ENCODE measurements at places on chromosomes 2 and 18. TPM values are rescaled to one million over a fixed set of nuclear protein-coding genes. Genes with fewer than 3 reads are reported as not detected.
A peak's percentile ranks its signal among the peaks of the same experiment; 100 is the strongest.

Gene TUBB6
- 0.22 TPM for total RNA-seq

GRCh38 chr2:164911832-164912231, 43.5 kb downstream of the SLC38A11 start:
- H3K4me3 ChIP-seq, result no peak overlapping the region
- no peak for DNase-seq
- no peak overlapping the region for H3K27ac ChIP-seq
- no peaks in the 10 kb centered on the region for H3K4me1 ChIP-seq
- no peaks in the 10 kb centered on the region for H3K27me3 ChIP-seq

GRCh38 chr2:136310005-136310495, 192.1 kb upstream of the CXCR4 start:
- no peak overlapping the region for H3K27ac ChIP-seq
- H3K4me1 ChIP-seq, result peaks cover 5% of the 10 kb centered on the region
- H3K36me3 ChIP-seq, result no peaks in the 10 kb centered on the region
- no peak for DNase-seq

- H3K27ac ChIP-seq, result no peak overlapping the region
- no peak overlapping the region for H3K4me3 ChIP-seq
- no peaks in the 10 kb centered on the region for H3K4me1 ChIP-seq
- H3K27me3 ChIP-seq, result no peaks in the 10 kb centered on the region
- DNase-seq, result no peak
Observed at GRCh38 chr2:857937-858336, 92.7 kb upstream of the SNTG2 start.

Gene ANKRD30B
- not detected for total RNA-seq

- H3K27me3 ChIP-seq, result no peaks in the 10 kb centered on the region
- H3K4me1 ChIP-seq, result no peaks in the 10 kb centered on the region
- DNase-seq, result no peak
- H3K27ac ChIP-seq, result no peak overlapping the region
Observed at GRCh38 chr2:6326958-6327357, 538.7 kb downstream of the CMPK2 start.

Gene TMEM214
- total RNA-seq, result 43.3 TPM

Gene CREG2
- 2.2 TPM for total RNA-seq

GRCh38 chr2:47225061-47225783, 70.1 kb upstream of the STPG4 start:
- no peaks in the 10 kb centered on the region for H3K36me3 ChIP-seq
- no peak overlapping the region for H3K27ac ChIP-seq
- DNase-seq, result no peak
- H3K4me3 ChIP-seq, result no peak overlapping the region
- no peaks in the 10 kb centered on the region for H3K4me1 ChIP-seq
- H3K27me3 ChIP-seq, result no peaks in the 10 kb centered on the region

- no peak for DNase-seq
- no peak overlapping the region for H3K4me3 ChIP-seq
- H3K27me3 ChIP-seq, result no peaks in the 10 kb centered on the region
- H3K27ac ChIP-seq, result no peak overlapping the region
- no peaks in the 10 kb centered on the region for H3K36me3 ChIP-seq
Observed at GRCh38 chr2:99710721-99711120, 220.9 kb upstream of the REV1 start.

Gene MAP2
- not detected for total RNA-seq

DNA sequence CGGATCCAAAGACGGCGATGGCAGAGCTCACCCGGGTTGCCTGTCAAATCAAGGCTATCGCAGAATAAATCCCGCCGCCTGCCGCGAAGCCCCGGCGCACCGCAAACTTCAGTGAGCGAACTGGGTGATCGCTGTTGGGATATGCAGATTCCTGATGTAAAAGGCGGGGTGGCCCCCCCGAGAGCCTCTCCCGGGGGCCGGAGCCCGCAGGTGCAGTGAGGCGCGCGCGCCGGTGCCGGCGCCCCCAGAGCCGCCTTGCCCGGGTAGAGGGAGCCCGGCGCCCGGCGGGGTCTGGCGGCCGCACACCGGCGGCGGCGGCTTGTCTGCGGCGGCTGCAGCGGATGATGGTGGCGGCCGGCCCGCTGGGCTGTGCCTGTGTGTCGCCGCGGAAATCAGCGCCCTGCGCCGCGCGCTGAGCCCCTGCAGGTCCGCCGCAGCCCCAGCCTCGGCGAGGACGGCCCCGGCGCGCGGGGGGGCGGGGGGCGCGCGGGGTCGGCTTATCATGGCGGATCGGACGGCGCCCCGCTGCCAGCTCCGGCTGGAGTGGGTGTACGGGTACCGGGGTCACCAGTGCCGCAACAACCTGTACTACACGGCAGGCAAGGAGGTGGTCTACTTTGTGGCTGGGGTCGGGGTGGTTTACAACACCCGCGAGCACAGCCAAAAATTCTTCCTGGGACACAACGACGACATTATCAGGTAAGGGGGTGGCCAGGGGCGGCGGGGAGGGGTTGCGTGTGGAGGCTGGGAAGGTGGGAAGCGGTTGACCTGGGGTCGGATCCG, 1.3 kb downstream of the EML6 start:
- H3K4me1 ChIP-seq, result peaks cover 22% of the 10 kb centered on the region
- H3K4me3 ChIP-seq, result peak overlapping the region; percentile 94
- no peak overlapping the region for H3K27ac ChIP-seq
- DNase-seq, result peak; percentile 43
- H3K36me3 ChIP-seq, result no peaks in the 10 kb centered on the region

Gene LINC00305
- not detected for total RNA-seq

GRCh38 chr2:222670191-222671038, 1.0 kb upstream of the MOGAT1 start:
- H3K27me3 ChIP-seq, result peaks cover 45% of the 10 kb centered on the region
- no peak overlapping the region for H3K4me3 ChIP-seq
- DNase-seq, result no peak

DNA sequence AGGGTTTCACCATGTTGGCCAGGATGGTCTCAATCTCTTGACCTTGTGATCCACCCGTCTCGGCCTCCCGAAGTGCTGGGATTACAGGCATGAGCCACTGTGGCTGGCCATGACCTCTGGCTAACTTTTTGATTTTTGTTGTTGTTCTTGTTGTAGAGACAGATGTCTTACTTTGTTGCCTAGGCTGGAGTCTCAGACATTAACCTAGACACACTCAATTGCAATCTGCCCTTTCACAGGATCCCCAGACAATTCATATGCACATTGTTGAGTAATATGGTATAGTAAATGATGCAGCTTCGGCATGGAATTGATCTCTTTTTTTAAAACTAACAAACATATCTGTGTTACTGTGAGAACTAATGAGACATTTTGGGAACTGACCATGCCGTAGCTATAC, 130.5 kb upstream of the CCDC195 start:
- DNase-seq, result no peak
- no peaks in the 10 kb centered on the region for H3K27me3 ChIP-seq
- no peak overlapping the region for H3K4me3 ChIP-seq

GRCh38 chr2:120804459-120804858, 68.8 kb downstream of the GLI2 start:
- DNase-seq, result no peak
- H3K36me3 ChIP-seq, result no peaks in the 10 kb centered on the region
- no peak overlapping the region for H3K27ac ChIP-seq
- H3K27me3 ChIP-seq, result no peaks in the 10 kb centered on the region
- H3K4me3 ChIP-seq, result no peak overlapping the region

GRCh38 chr2:42957861-42958301, 165.5 kb upstream of the HAAO start:
- H3K27me3 ChIP-seq, result no peaks in the 10 kb centered on the region
- H3K36me3 ChIP-seq, result no peaks in the 10 kb centered on the region
- H3K4me3 ChIP-seq, result no peak overlapping the region
- no peak for DNase-seq

Gene PHOSPHO2
- total RNA-seq, result 5.5 TPM

DNA sequence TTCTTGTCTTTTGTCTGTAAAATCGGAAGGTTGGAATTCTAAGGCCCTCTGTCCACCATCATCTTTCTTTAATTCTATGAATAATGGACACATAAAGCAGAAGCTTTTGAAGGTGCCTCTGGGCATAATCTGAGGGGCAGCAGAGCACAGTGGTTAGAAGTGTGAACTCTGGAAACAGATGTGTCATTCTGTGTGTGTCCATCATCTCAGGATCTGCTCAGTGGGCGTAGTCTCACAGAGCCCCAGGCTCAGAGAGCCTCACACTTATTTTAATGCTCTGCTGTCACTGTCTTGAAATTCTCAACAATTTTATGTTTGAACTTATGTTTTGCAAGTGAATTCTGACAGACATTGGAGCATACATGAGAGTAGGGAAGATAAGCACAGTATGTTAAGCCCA, 31.0 kb upstream of the CCDC93 start:
- H3K27me3 ChIP-seq, result peaks cover 21% of the 10 kb centered on the region
- no peak overlapping the region for H3K27ac ChIP-seq
- no peak overlapping the region for H3K4me3 ChIP-seq
- DNase-seq, result no peak
- H3K4me1 ChIP-seq, result no peaks in the 10 kb centered on the region
- H3K36me3 ChIP-seq, result no peaks in the 10 kb centered on the region

Gene MAL
- 130 TPM for total RNA-seq

Gene NAT8
- not detected for total RNA-seq

DNA sequence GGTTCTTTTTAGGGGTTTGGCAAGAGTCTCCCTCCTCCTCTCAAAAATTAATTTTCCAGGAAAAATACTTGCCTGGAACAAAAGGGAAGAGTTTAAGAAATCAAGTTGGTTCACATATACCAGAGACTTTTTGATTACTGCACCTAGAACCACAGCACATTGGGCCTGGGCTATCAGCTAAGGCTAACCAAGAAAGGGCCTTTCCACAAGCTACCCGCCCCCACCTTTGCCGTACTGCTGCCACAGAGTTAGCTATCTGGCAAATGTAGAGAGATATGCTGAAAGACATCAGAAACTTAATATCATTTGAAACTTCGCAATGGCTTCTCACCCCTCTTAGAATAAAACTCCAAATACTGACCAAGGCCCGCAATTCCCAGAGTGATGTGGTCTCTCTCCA, 76.9 kb downstream of the AAK1 start:
- peaks cover 67% of the 10 kb centered on the region for H3K4me1 ChIP-seq
- no peaks in the 10 kb centered on the region for H3K27me3 ChIP-seq
- H3K36me3 ChIP-seq, result no peaks in the 10 kb centered on the region
- no peak overlapping the region for H3K4me3 ChIP-seq
- peak overlapping the region; percentile 26 for H3K27ac ChIP-seq

DNA sequence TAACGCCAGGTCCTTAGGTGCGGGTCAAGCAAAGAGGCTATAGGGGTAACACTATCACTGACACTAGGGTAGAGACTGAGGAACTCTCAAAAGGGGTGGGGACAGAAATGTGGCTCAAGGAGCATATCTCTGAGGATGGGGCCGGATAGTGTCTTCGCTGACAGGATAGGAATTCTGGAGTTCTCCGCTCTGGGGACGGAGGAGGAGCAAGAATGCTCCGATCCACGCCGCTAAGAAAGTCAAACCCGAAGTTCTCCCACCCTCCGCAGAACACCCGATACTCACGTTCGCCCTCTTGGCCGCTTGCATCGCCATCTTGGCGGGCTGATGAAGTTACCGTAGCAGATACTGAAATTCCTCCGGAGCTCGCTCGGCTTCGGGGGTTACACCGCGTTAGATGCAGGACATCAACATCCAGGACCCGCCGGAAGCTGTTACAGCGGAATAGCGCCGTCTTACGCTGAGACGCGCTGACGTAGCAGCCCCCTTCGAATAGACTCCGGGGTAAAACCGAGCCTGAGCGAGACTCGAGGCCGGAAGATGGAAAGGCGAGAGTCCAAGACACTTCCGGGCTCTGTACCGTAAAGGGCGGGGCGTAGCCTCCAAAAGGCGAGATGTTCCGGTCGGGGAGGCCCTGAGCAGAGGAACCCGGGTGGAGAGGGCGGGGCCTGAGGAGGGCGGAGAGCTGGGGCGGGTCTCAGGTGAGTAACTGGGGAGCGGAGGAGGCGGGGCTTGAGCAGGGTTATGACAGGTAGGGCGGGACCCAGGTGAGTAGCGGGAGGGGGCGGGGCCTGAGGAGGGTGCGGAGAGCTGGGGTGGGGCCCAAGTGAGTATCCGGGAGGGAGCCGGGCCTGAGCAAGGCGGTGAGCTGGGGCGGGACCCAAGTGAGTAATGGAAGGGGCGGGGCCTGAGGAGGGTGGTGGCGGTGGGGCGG, at the start of gene SF3B6:
TSS of gene SF3B6 (minus strand) at position 412 of the 934 bp plus-strand sequence. CDS start at position 315, 97 bp downstream.
- peak within 1 kb of the TSS; percentile 90 for H3K4me3 ChIP-seq
- peaks cover 25% of the 10 kb centered on the region for H3K36me3 ChIP-seq
- DNase-seq, result peak; percentile 100

Measured in CD4-positive, CD25-positive, alpha-beta regulatory T cell (primary cell).